Fibroblast of upper back skin (primary cell): ENCODE measurements at places on chromosomes 2 and 18.
A peak's percentile ranks its signal among the peaks of the same experiment; 100 is the strongest.

DNA sequence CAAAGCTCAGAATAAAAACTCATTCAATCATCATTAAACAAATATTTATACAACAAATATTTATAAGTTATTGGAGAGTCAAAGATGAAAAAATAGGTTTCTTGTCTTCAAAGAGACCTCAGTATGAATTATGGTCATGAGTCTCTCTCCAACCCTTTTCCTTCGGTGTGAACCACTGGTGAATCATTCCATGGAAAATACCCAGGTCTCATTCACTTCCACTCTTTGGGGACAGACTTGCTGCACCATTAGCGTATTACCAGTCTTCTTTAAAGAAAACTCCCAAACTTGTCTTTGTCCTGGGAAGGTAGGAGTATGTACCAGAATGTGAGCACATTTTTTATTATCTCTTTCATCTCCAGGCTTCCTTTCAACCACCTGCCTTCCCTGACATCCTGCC, 257.4 kb upstream of the RBMS1 start:
- peak; percentile 76 for DNase-seq

DNA sequence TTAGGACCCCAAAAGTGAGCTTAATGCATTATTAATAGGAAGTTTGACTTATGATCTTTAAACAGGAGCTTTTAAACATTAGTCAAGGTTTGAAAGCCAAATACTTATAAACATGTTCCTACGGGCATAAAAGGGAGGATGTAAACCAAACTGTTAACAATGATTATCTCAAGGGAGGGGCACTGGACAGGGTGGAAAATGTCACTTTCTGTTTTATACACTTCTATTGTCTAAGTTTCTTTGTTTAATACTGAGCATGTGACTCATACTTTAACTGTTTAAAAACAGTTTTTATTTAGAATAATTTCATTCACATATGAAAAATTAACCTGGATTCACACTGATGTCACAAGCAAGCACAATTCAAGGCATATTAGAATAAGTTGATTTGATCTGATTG, 18.3 kb upstream of the ITGA6 start:
- no peak for DNase-seq

DNA sequence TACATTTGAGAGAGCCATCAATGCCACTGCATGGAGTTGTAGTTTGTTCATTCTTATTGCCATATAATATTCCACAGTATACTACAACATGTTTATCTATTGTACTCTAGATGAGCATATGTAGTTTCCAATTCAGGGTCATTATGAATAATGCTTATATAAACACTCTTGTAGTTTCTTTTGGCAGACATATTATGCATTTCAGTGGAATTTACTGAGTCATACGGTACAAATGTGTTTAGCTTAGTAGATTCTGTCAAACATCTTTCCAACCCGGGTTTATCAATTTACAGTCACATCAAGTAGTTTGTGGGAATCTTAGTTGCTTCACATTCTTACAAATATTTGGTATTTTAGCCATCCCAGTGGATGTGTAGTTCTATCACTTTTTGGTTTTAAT, 161.1 kb downstream of the KCNH7 start:
- no peak for DNase-seq

GRCh38 chr18:49178321-49178720, 227.6 kb upstream of the SMAD7 start:
- DNase-seq = peak; percentile 33

DNA sequence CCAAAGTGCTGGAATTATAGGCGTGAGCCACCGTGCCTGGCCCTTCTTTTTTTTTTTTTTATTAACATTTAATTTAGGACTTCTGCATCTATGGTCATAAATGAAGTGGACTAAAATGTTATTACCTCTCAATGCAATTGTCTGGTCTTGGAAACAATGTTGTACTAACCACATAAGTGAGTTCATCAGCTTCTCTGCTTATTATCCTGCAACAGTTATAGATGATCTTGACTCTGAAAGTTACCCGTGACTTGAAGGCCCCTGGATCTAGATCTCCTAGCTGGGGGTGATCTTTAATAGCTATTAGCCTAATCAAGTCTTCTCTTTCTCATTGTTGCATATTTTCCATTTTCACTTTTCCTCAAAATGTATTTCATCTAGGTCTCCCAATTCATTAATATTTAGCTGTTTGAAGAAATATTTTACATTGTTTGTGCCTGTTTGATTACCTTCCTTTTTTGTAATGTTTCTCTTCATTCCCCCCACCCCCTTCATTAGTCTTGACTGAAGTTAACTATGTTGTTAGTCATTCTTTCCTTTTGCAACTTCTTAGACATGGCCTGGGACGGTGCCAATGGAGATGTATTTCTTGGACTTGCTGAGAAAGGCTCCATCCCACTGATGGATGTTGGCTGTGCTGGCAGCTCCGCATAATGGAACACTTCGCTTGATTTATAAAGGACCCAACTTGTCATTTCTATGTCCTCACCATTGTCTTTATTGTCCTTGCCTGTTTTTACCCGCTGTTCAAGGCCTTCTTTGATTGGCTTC, 141.6 kb upstream of the RIOK3 start:
- DNase-seq = peak; percentile 96

DNA sequence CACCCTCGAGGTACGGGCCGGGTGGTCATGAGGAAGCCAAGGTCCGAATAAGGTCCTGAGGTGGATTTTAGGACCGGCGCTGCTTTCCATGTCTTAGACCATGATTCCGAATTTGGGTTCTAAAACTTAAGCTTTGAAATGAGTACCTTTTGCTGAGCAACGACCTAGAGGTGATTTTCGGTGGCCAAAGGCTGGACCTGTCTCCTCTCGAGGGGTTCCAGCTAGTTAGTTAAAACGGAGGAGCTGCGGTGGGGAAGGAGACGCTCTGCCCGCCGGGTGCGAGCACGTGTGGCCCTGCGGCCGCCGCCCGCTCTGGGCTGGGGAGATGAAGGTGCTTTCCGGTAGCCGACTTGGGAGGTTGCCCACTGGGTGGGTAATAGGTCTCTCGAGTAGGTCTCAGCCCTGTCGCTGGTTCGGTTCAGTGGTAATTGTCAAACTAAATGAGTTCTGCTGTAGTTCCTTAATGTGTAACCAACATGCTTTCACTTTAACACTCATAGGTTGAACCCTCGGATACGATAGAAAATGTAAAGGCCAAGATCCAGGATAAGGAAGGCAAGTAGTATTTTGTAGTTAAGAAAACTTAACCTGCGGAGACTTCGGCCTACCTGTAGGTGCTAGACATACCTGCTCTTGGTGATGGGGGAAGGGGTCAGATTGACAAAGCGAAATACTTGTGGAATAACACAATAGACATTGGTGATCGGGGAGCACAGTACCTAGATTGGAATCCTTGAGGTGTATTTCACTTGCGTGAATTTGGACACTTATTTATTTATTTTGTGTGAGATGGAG, 572 bp downstream of the RPS27A start:
- peak; percentile 19 for DNase-seq

DNA sequence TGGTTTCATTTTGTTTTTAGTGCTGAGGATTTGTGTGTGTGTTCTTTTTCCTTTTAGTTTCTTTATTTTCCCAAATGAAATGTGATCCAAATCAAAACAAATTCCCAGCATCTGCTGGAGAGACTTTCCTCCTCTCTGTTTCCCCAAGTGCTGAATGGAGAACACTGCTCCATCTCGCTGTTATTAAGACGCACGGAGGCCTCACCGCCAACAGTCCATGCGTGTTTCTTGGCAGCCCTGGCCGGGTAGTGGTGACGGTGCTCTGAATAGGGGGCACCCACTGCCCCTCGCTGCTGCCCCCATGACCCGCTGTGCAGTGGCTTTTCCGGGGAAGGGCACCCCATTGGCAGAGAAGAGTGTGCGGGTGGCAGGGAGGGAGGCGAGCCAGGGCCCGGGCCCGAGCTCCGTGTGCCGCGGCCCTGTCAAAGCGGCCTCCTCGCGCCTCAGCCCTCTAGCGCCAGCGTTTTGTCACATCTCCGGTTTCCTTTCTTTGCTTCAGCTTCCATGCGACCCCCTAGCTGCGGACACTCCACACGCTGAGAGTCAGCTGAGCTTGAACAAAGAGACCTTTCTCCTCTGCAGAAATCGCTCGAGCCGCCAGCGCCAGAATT, 473.7 kb upstream of the SALL3 start:
- no peak for DNase-seq

GRCh38 chr2:69544951-69545350, 98.6 kb downstream of the AAK1 start:
- no peak for DNase-seq

GRCh38 chr2:1818404-1818803, 74.1 kb upstream of the PXDN start:
- DNase-seq = no peak

GRCh38 chr2:210630873-210631560, 74.6 kb downstream of the CPS1 start:
- no peak for DNase-seq

GRCh38 chr2:17816396-17817245, at the start of gene MSGN1:
Gene MSGN1 (plus strand): TSS chr2:17816460. CDS start chr2:17816519, 59 bp downstream.
- no peak for DNase-seq

DNA sequence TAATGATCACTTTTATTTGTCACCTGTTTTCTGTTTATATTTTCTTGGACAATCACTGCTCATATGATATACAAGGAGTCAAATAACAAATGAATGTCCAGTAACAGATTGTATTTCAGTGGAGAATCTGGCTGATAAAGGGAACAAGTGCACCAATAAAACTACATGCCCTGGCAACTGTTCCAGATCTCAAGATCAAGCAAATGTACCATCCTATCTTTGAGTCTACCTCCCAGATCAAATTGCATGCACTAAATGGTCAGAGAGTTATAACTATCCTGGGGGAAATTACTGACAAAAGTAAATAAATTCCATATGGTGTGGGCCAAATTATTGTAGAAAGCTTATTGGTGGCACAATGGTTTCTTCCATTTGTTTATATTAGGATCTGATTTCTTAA, 452.8 kb downstream of the MBD2 start:
- no peak for DNase-seq
